Heart right ventricle (tissue), 16 donors: ENCODE measurements at places on chromosomes 1 and 21.

DNA sequence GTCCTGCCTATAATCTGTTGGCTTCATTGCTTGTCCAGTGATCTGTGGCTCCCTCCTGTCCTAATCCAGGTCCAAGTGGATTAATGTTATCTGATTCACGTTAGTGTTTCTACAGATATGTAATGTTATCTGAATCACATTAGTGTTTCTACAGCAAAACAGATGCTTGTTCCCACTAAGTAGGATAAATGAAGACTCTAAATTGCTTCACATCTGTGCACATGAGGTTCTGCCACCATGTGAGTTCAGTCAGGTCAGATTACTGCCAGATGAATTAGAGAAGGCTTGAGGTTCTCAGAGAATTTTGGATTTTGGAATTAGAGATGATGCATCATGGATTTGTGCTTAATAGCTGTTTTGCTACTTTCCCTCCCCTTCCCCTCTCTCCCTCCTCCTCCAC, 13.2 kb downstream of the DISC1 start:
- no peak for DNase-seq

DNA sequence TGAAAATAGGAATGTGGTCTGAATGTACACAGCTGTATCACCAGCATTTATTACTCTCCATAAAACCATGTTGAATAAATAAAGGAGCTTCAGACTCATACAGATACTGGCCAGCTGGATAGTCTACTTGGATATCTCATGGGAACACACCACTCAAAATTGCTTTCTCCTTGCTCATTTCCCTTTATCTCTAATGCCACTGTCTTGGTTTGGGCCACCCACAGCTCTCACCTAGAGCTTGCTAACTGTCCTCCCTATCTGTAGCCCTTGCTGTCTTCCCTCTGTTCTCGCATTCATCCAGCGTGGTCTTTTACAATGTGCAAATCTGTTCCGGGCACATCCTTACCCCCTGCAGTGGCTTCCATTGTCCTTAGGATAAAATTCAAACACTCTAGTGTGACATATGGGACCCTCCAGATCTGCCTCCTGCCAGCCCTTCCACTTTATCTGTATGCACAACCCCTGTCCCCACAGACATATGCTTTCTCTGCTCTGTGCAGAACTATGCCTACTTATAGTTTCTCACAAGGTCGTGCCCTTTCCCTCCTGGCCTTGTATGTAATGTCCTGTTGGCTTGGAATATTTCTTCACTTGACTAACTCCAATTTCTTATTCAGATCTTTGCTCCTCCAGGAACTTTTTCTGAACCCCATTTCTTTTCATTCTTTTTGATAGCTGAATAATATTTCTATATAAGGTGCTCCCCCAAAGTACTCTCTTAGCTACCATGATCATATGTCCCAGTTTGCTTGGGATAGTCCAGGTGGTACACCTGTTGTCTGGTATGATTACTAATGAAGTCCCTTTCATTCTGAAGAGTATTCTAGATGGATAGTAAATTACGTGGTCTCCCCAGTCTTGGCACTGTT, 2.9 kb downstream of the FLVCR1 start:
- DNase-seq: no peak

GRCh38 chr21:27477296-27477695, 510.4 kb upstream of the ADAMTS5 start:
- no peak for DNase-seq

DNA sequence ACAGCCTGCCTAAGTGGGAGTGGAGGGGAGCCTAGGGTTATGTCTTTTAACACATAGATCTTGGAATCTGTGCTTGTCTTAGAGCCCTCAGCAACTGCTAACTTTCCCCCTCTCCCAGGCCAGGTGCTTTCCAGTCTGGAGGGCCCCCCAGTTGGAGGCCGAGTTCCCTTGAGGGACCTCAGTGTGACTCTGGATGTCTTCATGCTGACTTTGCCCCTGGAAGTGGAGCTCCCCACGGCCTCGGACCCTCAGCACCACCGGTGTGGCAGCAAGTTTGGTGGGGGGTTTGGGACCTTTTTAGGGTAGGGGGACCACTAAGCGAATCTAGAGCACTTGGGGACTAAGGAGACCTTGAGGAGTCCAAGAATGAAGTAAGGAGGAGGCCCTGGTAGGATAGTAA, 22.9 kb downstream of the HYI start:
- DNase-seq: no peak

- DNase-seq: no peak
Observed at GRCh38 chr1:200671235-200671786, 1.6 kb upstream of the DDX59 start.

GRCh38 chr1:106995970-106996369, 60.5 kb upstream of the PRMT6 start:
- no peak for DNase-seq

- no peak for DNase-seq
Observed at GRCh38 chr1:244375051-244375450, 76.7 kb downstream of the ADSS2 start.

DNA sequence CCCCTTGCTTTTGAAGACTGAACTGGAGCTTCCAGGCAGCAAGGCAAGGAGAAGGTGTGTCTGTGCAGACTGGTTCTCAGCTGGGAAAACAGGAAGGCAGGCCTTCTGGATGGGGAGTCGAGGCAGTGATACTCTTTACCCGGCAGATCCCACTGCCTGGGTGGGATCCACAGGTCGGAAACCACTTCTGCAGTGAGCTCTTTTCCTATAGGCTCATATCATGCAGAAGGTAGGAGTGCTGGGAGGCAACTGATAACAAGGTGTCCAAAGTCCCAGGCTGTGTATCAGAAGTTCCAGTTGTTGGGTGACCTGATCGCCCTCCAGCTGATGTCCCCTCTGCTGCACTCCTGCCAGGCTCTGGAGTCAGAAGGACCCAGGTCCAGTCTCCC, 17.1 kb downstream of the ACOT11 start:
- DNase-seq: no peak

DNA sequence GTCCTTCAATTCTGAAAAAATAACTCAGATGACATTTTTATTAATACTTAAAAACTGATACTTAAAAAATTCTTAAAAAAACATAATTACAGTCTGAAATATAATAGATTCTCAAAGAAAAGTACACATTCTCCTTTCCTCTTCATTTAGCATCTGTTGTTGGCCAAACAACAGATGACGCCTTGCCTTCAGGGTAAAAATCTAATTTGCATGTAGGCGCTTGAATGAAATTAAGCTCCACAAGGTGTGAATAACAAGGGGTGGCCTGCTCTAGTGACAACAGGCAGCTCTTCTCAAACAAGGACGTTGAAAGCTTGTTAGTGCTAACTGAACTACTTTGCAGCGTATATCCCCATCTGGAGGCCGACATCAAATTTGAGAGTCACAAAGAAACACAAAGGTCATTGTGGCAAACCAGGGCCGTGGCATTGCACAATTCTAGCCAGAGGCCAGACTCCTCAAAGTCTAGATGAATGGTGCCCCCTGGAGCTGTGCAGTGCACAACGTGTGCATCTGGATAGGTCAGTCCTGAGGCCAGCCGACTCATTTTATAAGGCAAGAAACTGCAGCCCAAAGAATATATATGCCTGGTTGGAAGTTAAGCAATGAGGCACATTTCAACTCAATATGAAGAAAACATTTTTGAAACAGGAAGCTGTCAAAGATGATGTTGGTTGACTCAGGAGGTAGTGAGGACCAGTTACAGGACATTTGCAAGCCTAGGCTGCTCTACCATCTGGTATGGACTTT, 459.2 kb upstream of the RUNX1 start:
- DNase-seq: peak; percentile 50

DNA sequence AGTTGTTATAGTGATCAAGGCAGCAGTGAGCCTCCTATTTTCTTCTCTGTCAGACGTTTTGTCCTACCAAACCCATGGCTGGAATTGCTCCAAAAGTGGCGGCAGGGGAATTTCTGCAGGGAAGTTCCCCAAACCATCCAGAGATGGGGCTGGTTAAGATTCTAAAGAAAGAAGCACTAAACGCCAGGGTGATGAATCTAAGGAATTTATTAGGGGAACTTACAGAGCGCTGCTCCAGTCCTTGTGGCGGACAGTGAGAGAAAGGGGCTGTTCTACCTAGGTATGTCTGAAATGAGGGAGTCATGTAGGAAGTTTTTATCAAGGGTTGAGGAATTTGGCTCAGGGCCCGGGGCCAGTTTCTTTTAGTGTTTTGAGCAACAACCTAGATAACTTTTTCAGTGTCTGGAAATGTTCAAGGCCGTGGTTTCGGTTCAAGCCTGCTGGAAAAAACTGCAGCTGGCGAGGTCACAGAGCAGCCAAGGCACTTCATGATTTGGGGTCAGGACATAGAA, 222.4 kb upstream of the B3GALT2 start:
- peak; percentile 77 for DNase-seq

DNA sequence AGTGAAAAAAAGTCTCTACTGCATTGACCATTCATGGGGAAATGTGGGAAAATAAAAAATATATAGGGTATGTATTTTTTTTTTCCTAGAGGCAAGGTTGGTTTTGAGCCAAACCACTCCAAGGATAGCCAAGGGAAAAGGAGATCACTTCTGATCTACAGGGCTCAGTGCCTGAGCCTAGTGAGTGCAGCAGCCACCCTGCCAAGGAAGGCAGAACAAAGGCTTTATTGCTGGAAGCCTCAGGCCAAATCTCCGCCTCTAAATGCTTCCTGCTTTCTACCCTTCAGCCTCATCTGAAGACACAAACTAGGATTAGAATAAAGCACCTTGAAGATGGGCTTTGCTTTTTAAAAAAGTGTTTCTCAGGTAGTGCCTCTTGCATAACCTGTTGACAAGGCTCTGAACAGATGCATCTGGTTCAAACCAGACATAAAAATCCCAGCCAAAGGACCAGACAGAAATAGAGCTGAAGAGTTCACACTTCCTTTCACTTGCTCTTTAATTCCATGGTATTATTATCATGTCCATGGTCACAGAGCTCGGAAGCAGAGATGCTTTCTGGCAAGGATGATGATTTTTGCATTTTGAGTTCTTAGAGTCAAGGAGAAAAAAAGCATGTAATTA, 10.5 kb downstream of the C1orf115 start:
- DNase-seq: no peak

DNA sequence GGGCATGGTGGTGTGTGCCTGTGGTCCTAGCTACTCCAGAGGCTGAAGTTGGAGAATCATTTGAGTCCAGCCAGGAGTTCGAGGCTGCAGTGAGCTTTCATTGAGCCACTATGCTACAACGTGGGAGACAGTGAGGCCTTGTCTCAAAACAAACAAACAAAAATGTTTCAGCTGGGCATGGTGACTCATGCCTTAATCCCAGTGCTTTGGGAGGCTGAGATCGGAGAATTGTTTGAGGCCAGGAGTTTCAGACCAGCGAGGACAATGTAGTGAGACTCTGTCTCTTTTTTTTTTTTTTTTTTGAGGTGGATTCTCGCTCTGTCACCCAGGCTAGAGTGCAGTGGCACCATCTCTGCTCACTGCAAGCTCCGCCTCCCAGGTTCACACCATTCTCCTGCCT, 5.0 kb upstream of the RPL5 start:
- DNase-seq: no peak
